ENCODE measurements at places on chromosomes 1 and 21.

DNA sequence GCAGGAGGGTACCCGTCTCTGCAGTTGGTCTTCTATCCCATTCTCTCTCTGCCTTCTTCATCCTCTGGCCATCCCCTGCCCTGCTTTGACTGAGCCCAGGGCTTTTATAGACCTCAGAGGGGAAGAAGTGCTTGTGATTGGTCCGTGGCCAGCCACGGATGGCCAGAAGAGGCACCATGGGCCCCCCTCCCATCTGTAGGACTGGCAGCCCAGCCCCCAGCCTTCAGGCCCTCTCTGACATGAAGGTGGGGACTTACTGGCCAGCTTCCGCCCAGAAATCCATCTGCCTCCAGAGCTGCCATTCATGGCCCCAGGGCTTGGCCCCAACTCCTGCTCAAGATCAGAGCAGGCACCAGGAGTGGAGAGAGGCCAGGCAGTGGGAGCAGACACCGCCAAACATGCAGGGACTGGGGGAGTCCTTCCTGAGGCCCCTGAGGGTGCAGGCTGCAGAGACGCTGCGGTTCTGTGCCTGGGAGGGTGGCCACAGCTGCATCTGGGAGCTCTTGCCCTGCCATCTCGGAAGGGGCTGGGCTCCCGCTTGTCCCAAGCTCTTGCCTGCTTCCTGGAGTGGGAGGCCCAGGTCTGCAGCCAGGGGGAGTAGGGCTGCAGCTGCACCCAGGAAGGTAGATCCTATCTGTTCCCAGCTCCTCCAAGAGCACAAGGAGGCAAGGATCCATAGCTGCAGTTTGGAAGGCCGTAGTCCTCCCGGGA lies 698.6 kb upstream of the B3GALT2 start:
- DNase-seq = no peak

DNA sequence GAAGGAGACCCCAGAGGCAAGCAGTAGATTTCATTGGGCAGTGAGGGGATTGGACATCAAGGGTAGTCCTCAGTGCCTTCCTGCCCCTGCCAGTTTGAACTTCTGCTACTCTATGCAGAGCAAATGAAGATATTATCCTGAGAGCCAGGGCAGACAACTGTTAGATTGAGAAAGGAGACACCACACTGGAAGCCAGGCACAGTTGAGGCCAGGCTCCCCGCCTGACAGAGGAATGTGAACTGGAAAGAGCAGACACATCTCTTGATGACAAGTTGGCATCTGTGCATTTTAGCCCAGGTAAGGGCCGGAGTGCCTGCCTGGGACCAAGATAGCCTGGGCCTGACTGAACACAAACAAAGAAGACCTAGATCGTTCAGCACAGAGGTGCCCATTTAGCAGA lies 16.0 kb downstream of the SH3BGR start:
- DNase-seq = no peak

DNA sequence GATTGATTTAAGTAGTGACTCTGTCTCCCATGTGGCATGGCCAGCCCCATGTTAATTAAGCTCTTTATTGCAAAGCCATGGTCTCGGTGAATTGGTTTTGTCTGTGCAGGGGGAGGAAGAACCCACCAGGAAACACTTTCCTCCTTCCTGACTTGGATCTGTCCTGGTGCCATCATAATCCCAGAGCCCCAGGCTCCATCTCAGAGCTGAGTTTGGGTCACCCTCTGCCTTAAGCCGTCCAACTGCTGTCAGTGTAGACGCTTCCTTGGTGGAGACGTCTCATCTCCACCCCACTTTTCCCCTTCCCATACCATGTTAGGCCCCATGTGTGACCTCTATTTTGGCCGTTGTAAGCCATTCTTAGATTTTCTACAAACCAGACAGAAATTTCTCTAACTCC lies 36.0 kb upstream of the COL6A2 start:
- no peak for DNase-seq

GRCh38 chr21:27315373-27315772 lies 348.5 kb upstream of the ADAMTS5 start:
- no peak for DNase-seq

DNA sequence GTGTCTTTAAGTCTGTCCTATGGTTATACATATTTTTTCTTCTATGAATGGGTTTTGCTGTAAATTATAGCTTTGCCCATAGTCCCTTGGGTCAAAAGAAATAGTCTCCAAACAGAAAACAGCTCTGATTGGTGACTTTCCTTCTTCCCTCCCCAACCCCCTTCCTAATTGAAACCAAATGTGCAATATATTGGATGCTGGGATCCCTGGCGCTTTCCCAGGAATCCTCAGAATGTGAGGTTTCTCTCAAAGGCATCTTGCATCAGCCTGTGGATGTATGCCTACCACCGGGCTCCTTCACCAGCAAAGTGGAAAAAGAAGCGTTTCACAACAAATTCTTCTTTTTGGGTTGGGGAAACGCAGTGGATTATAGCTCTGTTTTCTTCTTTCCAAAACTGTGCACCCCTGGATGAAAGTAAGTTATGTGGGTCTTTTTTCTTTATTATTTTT lies at the start of gene DDR2:
Gene DDR2, plus strand, starts transcription at position 248 of the 450 bp plus-strand sequence. CDS start 86,600 bp downstream, outside the sequence.
- DNase-seq = no peak

DNA sequence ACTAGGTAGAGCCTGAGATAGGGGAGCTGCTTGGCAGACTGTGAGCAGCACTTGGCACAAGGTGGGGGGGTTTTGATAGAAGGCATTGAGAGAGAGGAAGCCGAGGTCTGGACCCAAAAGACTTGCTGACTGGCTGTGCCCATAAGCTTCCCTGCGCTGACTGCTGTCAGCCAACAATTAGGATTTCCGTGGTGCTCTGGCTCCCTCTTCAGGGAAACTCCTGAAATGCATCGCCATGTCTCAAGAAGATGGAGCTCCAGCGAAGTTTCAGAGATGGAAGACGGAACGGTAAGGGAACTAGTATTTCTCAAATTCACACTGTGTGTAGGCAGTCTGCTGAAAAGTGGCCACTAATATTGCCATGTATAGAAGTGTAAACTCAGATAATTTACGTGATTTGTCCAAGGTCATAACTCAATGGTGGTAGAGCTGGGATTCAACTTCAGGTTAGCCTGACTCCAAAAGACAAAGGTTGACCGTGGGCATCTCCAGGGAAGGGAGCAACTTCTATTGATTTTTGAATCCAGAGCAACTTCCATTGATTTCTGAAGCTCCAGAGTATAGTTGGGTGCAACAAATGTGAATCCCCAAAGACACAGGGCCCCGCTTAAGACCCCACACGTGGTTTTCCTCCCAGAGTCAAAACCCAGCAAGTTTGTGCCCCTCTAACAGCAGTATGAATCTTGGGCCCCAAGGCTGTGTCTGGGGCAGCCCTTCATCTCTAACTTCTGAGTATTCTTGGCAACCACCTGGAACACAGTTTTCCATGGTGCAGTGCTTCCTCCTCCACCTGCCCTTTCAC lies 44.5 kb upstream of the CRNN start:
- peak; percentile 78 for DNase-seq

- DNase-seq = no peak
Observed at GRCh38 chr1:198530953-198531352, 9.5 kb downstream of the ATP6V1G3 start.

- no peak for DNase-seq
Observed at GRCh38 chr1:13792419-13792818, 92.4 kb downstream of the PRDM2 start.

DNA sequence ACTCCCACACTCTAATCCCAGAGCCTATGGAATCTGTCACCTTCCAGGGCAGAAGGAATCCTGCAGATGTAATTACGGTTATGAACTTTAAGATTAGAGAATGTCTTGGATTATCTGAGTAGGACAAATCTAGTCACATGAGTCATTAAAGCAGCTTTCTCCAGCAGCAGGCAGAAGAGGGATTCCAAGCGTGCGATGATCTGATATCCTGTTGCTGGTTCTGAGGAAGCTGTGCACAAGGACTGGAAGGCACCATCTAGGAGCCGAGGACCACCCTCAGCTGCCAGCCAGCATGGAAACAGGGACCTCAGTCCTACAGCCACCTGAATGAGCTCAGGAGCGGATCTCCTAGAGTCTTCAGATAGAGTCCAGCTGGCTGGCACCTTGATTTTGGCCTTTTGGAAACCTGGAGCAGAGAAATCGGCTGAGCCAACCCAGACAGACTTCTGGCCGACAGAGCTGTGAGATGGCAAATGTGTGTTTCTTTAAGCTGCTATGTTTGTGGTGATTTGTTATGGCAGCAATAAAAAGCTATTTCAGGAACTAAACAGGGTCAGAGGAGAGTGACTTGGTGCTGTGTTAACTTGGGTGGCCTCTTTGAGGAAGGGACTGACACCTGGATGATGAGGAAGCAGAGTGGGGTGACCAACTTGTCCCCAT lies 34.5 kb downstream of the LRRN2 start:
- DNase-seq = no peak

DNA sequence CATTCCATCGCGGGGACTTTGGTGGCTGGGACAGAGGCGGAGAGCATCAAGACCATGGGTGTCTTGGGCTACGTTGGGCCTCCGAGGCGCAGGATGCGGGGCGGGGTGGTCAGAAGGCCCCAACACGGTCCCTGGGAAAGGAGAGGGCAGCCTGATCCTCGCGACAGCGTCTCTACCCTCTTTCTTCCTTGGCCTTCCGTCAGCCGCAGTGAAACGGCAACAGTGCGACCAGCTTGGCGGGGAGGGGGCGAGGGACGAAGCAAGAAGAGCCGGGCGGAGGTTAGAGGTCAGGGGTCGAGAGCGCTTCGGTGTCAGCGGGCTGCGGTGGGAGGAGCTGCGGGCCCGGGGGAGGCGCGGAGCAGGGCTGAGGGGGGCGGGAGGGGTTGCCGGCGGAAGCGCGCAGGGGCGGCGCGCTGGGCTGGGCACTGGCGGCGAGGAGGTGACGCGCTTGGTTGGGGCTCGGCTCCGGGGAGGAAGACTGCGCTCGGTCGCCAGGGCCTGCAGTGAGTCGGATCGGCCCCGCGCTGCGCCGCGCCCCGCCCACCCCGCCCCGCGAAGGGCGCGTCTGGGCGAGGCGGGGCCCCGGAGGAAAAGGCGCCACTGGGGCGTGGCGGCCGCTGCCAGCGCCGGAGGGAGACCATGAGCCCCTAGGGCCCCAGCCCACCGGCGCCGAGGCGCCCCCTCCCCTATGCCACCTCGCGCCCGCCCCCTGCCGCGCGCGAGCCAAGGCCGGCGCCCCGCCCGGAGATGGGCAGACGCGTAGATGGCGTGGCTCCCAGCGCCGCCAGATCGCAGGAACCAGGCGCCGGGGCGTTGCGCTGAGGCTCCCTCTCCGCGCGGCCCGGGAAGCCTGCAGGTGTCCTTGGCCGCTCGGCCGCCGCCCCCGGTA lies at the start of gene KCNC4:
Gene KCNC4, plus strand, starts transcription at position 600 of the 889 bp plus-strand sequence. CDS start 1,186 bp downstream, outside the sequence.
- DNase-seq = peak; percentile 88

DNA sequence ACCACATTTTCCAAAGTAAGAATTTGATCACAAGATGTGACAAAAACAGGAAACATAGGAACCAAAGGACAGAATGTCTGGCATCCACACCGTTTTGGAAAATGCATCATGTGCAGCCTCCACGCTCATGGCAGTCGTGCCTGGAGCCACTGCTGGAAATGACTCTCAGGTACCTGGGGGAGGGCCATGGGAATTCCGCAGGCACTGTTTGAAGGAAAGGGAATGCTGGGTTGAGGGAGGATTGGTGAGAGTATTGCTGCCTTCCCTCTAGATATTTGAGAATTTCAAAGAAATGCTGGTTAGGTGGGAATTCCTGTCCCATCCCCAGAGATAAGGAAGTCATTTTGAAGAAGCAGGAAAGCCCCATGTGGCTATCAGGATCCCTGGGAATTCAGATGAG lies 10.8 kb downstream of the SLAMF1 start:
- DNase-seq = no peak

- no peak for DNase-seq
Observed at GRCh38 chr1:245879091-245879490, 628.0 kb downstream of the SMYD3 start.
